ENCODE measurements at places on chromosomes 4 and X.

GRCh38 chrX:106040861-106041260 is 2.3 kb upstream of the SERPINA7 start:
- no peak for DNase-seq

- DNase-seq = peak; percentile 82
These were observed 145.7 kb downstream of the RAPGEF2 start for GRCh38 chr4:159248384-159249178.

DNA sequence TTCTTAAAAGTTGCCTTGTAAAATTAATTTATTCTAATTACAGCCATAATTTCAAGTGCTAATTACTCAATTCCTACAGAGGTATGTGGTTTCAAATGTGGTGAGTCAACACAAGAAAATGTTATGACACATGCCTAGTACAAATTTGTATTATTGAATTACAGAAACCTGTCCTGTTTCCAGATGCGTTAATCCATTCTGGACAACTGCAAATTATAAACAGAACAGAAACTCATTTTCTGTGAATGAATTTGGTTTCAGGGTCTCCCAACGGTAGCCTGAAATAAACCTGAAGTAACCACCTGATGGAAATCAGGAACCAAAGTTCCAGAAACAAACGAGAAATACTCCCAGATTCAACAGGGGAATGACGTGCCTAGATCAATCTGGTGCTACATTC is 328.6 kb upstream of the F9 start:
- DNase-seq = no peak

- DNase-seq = no peak
These were observed 74.7 kb downstream of the PPARGC1A start for GRCh38 chr4:23814996-23815660.

DNA sequence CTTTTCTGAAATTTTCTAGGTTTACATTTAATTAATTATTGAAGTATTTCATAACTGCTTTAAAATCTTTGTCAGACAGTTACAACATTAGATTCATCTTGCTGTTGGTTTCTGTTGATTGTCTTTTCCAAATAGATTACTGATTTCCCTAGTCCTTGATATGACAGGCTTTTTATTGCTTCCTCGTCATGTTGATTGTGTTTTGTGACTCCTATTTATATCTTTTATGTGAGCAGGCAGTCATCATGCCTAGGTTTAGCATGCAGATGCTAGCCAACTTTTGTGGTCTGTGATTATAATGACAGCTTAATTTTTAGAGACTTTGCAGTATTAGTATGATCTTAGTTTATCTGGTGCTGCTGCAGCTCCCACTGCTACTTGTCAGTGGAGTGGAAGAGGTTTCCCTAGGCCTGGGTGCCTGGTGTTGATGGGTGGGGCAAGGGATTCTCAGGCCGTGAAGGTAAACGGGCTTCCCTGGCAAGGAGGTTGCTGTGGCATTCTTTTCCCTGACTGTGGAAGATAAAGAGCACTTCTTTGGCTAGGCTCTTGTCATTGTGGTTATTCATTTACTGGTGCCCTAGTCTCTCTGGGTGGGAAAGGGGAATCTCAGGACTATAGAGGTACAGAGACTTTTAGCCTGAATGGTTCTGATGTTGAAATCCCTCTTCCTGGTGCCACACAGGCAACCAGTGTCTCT is 65.7 kb downstream of the SERPINA7 start:
- DNase-seq = no peak

- no peak for DNase-seq
These were observed 1.5 kb upstream of the UGT2A3 start for GRCh38 chr4:68953056-68953596.

Data from EH (cell line).